Type B pancreatic cell (in vitro differentiated cells): ENCODE measurements at places on chromosomes 5 and 9. TPM values are rescaled to one million over a fixed set of nuclear protein-coding genes. Genes with fewer than 3 reads are reported as not detected.

The CDK7 gene
- 27.3 and 35.8 TPM in 2 replicates for total RNA-seq

The TEK gene
- 0.63 and 0.74 TPM in 2 replicates for total RNA-seq

GRCh38 chr9:131095666-131096268 is 564 bp upstream of the AIF1L start:
- DNase-seq = no peak
- no peaks in the 10 kb centered on the region for H3K36me3 ChIP-seq
- peaks cover 6% of the 10 kb centered on the region for H3K27me3 ChIP-seq
- peaks cover 27% of the 10 kb centered on the region for H3K4me1 ChIP-seq

DNA sequence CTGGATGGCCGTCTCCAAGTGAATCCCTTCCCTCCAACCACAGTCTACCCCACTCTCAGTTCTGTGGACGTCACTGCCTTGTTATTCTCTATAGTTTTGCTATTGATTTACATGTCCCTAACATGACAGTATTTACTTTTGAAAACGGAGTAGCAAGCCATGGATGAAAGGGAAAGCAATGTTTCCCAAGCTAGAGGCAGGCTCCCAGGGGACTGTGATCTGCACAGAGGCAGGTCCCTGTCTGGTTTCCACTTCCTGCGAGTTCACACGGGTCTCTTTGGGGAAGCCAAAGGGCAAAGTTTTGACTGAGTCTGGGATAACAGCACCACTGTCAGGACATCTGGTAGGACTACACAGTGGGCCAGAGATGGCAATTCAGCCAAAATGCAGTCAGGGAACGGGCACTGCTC is 12.7 kb downstream of the C9orf153 start:
- H3K36me3 ChIP-seq = no peaks in the 10 kb centered on the region
- no peak overlapping the region for H3K27ac ChIP-seq
- no peak for DNase-seq
- no peaks in the 10 kb centered on the region for H3K27me3 ChIP-seq
- peaks cover 4% of the 10 kb centered on the region for H3K4me1 ChIP-seq

DNA sequence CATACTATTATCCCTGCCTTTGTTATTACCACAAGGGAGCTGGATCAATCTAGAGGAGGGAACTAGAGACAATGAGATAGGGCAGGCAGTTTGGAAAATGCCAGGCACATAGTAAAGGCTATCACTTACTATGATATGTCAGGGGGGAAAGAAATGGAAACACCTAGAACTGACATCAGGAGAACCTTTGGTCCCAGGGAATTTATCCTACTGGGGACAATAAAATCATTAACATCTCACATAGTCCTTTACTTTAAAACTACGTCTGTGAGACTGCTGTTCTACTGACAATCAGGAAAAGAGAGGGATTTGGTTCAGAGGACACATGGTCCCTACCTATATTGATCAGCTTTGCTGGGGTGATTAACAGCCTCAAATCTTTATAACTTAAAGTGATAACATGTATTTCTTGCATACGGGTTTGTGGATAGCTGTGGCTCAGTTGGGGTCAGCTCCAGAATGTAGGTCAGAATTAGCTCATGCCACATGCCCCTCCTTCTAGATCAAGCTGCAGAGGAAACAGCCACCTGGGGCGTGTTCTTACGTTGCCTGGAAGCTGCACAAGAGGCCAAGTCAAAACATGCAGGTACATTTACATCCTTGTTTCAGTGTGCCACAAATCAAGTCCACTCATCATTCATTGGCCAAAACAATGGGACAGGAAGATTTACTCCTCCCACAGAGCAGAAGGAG is 43.9 kb upstream of the ALDOB start:
- peaks cover 17% of the 10 kb centered on the region for H3K36me3 ChIP-seq
- peak overlapping the region; percentile 96 for H3K27ac ChIP-seq
- peaks cover 7% of the 10 kb centered on the region for H3K27me3 ChIP-seq
- H3K4me1 ChIP-seq = peaks cover 24% of the 10 kb centered on the region

DNA sequence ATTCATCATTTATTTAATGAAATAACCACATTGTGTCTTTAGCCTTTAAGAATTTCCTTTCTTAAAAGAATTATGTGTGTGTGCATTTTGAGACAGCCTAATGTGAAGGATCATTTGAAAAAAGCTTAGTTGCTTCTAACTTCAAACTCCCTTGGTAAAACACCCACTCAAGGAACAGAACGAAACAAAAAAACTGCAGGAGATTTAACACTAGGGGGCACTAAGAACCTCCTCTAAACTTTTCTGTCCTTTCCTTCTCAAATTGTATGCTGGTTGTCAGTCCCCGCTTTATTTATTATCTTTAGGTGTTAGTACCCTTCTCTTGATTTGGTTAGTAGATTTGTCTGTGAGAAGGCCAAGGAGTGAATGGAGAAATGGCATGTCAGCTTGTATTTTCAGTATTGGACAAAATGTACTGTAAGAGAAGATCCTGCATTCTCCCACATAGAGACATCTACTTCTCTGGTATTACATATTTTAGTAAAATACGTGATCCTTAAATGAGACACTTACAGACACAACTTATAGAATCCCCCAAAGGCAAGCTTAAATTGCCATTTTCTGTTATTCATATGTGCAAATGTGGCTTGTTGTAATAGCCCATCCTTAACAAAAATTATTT is 229.7 kb downstream of the MRPS30 start:
- H3K4me3 ChIP-seq = no peak overlapping the region
- DNase-seq = no peak

DNA sequence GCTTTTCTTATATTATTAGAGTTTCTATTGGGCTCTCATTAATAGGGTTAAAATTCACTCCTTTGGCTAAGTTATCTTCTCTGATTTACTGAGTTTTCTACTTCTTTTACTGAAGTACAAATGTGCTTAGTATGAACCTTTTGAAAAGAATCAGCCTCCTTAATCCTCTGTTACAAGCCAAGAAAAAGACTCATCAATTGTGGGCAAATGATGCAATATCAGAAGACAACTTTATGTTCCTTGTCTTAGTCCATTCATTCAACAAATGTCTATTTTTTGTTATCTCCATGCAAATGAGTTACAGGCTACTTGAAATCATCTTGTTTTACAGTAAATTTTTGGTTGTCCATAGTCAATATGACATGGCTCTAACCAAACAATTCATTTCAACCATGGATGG is 40.3 kb downstream of the SNCAIP start:
- H3K4me3 ChIP-seq = no peak overlapping the region
- peaks cover 15% of the 10 kb centered on the region for H3K36me3 ChIP-seq
- H3K4me1 ChIP-seq = peaks cover 42% of the 10 kb centered on the region
- no peak overlapping the region for H3K27ac ChIP-seq

- H3K4me3 ChIP-seq = no peak overlapping the region
- H3K36me3 ChIP-seq = no peaks in the 10 kb centered on the region
- no peaks in the 10 kb centered on the region for H3K27me3 ChIP-seq
- DNase-seq = peak; percentile 77
- H3K4me1 ChIP-seq = peaks cover 6% of the 10 kb centered on the region
Observed at GRCh38 chr5:7372399-7372798, 23.5 kb upstream of the ADCY2 start.

DNA sequence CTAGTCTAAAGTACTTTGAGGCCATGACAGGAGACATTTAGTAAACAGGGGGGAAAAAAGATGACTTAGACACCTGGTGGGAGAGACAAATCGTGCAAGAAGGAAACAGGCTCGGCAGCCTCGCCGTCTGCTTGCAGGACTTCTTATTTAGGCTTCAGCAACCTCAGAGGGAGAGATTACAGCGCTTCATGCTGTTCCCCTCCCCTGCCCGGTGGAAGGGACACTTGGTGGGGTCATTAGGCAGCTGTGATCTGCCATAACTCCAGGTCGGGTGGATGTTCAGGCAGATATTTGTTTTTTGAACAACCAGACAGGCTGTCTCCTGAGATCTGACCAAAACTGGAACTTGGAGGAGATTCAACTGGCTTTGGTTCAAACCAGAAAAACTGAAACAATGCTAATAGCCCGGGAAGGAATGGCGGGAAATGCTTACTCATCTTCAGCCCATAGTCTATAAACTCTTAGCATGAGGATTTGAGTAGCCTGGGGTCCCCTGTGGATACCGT is 38.1 kb upstream of the CD180 start:
- H3K4me3 ChIP-seq = no peak overlapping the region
- H3K27ac ChIP-seq = peak overlapping the region; percentile 37
- H3K36me3 ChIP-seq = peaks cover 3% of the 10 kb centered on the region
- DNase-seq = no peak
- H3K4me1 ChIP-seq = peaks cover 54% of the 10 kb centered on the region

GRCh38 chr9:130756455-130757152 is 63.0 kb downstream of the EXOSC2 start:
- H3K4me3 ChIP-seq = peak overlapping the region; percentile 9
- H3K4me1 ChIP-seq = peaks cover 35% of the 10 kb centered on the region
- H3K27me3 ChIP-seq = no peaks in the 10 kb centered on the region

DNA sequence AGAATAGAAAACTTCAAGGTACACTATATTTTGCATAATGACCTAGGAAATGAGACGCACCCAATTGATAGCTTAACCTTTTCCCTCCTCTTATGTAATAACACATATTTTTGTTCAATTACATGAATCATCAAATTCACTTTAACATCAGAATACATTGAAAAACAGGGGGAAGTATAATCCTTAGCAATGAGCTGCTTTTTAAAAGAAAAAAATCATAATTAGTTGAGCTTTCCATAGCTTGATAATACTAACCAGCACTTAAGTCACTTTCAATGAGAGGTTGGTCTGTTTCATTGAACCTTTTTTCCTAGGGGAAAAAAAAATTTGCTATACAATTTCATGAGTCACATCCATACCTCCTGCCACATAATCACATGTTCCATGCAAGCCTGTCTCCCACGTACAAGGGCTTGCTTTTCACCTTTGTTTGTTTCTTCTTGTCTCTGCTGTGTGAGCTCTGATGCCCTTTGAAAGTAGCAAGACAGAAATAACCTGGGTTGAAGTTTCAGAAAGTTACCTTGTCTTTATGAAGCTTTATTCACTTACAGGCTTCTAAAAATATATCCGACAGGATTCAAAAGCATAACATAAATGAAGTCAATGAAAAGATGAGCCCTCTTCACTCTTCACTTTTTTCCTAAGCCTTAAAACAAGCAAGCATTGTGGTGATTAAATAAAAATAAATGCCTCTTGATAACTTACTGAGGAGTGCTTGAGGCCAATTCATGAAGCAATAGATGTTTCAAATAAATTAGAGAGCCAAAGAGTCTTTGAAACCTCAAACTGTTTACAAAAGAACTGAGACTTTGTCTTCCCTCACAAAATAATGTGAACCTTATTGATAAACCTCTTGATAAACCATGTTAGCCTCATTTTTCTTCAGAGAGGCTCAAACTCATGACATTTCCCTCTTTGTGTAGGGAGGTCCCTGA is 108.5 kb downstream of the FEM1C start:
- DNase-seq = no peak
- H3K4me1 ChIP-seq = peaks cover 12% of the 10 kb centered on the region
- H3K4me3 ChIP-seq = no peak overlapping the region
- no peaks in the 10 kb centered on the region for H3K27me3 ChIP-seq

DNA sequence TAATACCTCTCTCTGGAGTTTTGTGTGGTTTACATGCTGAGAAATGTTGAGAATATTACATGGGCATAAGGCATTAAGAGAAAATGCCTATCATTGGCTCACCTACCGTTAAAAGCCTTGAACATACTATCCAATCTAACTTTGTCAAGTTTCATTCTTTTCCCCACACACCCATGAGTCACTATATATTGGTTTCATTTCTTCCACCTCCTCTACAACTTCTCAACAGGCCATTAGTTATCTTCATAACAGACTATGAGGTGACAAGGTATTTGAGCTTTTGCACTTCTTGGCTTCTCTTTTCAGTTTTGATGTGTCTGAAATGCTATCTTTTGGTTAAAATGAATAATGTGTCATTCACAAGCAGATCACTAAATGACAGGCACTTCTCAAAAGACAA is 288.0 kb downstream of the KCNN2 start:
- H3K4me3 ChIP-seq = no peak overlapping the region
- H3K27ac ChIP-seq = no peak overlapping the region
- H3K4me1 ChIP-seq = peaks cover 7% of the 10 kb centered on the region
- no peaks in the 10 kb centered on the region for H3K27me3 ChIP-seq

GRCh38 chr5:17801595-17801994 is 167.3 kb downstream of the TAF11L14 start:
- H3K36me3 ChIP-seq = no peaks in the 10 kb centered on the region
- H3K27ac ChIP-seq = no peak overlapping the region
- no peak for DNase-seq
- no peaks in the 10 kb centered on the region for H3K27me3 ChIP-seq
- no peak overlapping the region for H3K4me3 ChIP-seq

DNA sequence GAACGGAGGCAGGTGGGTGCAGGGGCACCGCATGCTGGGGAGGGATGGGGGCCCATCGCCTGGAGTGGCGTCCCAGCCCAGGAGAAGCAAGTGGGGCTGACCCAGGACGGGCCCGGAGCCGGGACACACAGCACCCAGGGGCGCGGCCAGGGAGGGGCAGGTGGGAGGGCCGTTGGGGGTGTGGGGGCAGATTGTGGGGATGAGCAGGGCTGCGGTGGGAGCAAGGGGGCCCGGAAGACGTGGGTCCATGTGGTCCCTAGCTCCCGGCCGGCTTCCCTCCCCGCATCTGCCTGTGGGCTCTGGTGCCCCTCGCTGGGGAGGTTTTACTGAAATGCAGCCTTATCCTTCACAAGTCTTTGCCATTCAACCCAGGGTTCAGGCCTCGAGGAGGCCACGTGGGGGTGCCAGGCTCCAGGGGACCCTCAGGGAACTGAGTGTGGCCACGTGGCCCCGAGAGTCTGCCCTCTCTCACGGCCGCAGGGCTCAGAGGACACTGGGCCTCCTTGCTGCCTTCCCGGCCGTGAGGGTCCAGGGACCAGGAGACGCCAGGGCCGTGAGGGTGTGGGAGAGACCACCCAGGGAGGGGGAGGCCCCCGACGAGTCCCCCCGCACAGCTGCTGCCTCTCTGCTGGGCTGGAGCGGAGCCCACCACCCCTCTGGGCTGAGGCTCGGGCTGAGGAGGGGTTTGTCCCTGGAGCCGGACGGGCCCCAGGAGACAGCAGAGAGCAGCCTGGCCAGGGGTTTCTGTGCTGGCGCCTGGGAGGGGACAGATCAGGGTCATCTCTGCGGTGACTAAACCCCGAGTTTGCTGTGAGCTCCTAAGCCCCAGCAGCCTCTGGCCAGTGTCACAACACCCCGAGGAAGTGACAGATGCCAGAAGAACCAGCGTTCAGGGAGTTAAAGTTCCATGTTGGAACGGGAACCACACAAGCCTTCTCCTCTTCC is 35.2 kb downstream of the SLC9A3 start:
- peaks cover 12% of the 10 kb centered on the region for H3K27me3 ChIP-seq
- H3K36me3 ChIP-seq = no peaks in the 10 kb centered on the region
- no peak overlapping the region for H3K27ac ChIP-seq
- DNase-seq = no peak

DNA sequence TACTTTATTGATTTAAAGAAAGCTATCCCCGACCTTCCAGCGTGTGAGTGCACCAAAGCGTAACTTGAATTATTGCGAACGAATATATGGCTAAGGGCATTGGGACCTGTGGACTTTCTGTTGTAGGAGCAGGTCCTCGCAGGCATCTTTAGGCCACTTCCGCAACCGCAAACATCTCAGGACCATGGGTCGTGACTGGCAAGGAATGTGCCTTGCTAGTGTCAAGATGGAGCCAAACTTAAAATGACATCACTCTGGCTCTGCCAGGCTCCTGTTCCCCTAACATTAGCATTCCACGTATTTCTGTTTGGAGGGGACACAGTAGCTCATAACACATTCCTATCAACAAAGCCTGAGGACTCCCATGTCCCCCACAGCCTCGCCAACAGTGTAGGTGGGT is 44.1 kb upstream of the OLFM1 start:
- peak; percentile 47 for DNase-seq
- H3K36me3 ChIP-seq = no peaks in the 10 kb centered on the region
- H3K4me3 ChIP-seq = no peak overlapping the region
- no peak overlapping the region for H3K27ac ChIP-seq
- peaks cover 28% of the 10 kb centered on the region for H3K27me3 ChIP-seq
